Activated CD4-positive, alpha-beta T cell treated with anti-CD3 and anti-CD28 coated beads, Interleukin-2, amount 50 U/mL, for 24 hours (primary cell): ENCODE measurements at places on chromosomes 7 and 10.
A peak's percentile ranks its signal among the peaks of the same experiment; 100 is the strongest.

GRCh38 chr7:21923658-21924057 is 22.0 kb downstream of the CDCA7L start:
- no peak for DNase-seq

GRCh38 chr10:119413471-119414080 is 128.9 kb downstream of the RGS10 start:
- DNase-seq, result no peak

DNA sequence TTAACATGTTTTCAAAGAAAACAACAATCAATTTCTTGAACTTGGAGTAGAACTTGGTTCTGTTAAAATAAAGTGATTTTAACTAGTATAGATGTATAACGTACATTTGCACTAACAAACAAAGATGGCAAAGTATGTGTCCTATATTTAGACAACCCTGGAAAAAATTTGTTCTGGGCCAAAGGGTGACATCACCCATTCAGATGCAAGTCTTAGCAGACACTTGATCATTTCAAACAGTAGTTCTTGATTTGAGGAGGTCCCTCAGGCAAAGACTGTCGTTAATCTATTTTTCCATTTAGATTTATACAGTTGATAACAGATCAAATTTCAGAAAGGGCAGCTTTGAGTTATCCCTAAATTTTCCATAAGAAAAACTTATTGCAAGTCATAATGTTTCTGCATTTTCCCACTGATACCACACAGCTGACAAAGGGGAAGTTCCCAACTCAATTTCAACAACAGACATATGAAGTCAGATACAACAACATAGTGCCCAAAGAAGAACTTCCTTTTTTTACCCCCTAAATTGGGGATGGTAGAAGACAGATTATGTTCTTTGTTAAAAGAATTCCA is 5.2 kb downstream of the NMT2 start:
- no peak for DNase-seq

- DNase-seq, result peak; percentile 6
Measured at GRCh38 chr10:11578802-11579255, 32.6 kb downstream of the USP6NL start.

DNA sequence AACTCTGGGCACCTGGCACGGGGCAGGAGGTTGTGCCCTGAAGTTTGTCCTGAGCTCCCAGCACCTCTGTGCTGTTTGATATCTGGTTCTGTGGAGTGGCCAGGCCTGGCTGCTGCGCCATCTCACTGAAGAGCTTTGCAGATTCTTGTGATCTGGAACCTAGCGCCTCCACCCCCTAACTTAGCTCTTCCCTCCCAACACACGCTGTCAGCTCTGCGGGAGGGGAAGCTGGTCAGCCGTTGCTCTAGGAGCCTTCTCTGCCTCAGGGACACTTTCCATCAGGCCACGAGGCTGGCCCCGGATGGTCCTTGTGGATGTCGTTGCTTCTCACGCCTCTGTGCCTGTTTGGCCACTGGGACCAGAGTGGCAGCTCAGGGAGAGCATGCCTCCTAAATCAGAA is 213.2 kb downstream of the CCDC3 start:
- DNase-seq, result no peak

DNA sequence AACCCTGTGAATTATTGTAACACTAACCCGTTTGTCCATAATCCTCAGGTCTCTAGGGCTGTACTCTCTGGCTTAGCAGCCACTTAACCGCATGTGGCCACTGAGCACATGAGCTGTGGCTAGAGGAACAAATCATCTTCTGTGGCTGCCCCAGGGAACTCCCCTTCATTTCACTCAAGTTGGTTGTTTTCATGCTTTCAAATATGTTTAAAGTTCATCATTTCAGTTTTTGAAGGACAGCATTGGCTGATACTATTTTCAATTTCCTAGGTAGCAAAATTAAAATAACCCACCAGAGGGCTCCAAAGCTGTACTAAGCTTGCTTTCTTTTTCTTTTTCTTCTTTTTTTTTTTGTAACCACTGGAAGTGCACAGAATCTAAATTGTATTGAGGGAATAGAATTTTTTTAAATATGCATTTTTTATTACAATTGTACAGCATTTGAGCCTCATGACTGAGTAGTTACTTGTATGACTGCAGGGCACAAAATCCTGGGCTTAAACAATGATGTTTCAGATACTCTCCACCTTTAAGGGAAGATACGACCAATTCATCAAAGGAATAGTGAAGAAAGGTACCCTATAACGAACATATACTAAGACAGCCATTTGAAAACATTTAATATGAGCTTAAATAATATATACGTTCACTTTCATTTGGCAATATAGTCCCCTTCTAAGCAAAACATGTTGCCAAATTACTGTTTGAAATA is 38.6 kb downstream of the MRC1 start:
- DNase-seq, result no peak

GRCh38 chr10:7618461-7618860 is 48.3 kb downstream of the ITIH5 start:
- no peak for DNase-seq

GRCh38 chr10:101140084-101140949 is 9.2 kb downstream of the TLX1 start:
- DNase-seq, result no peak
